ENCODE measurements at places on chromosomes 13 and 19.

- no peak for DNase-seq
Measured at GRCh38 chr13:30735025-30735871, at the start of gene ALOX5AP. Gene ALOX5AP (plus strand): TSS chr13:30735543. CDS start chr13:30735606, 63 bp downstream.

GRCh38 chr13:38670627-38671026, 16.2 kb upstream of the FREM2 start:
- DNase-seq, result no peak

- no peak for DNase-seq
Measured at GRCh38 chr19:54731191-54731590, 6.9 kb downstream of the KIR3DL3 start.

GRCh38 chr13:59364641-59365085, 799.1 kb downstream of the DIAPH3 start:
- DNase-seq, result peak; percentile 47

DNA sequence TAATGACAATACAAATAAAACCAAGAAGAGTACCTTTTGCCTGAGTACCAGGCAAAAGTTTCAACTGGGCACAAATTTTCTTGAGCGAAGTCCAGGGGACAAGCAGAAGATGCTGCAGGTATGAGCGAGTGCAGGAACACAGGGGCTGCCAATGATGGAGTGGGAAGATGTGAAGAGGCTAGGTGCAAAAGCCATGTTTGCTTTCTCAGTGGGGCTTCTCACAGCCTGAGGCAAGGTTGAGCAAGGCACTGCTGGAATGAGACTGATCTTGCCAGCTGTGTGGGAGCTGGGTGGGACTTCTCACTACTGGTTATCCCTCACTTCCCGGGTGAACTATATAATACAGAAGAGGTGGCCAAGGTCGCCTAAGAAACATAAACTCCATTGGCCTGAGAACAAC, 1200.7 kb downstream of the SLITRK1 start:
- DNase-seq, result no peak

GRCh38 chr13:106143930-106144709, 391.3 kb downstream of the EFNB2 start:
- DNase-seq, result no peak

- DNase-seq, result no peak
Measured at GRCh38 chr13:44493213-44493812, 82.8 kb downstream of the TSC22D1 start.

GRCh38 chr13:31775148-31775547, 35.8 kb downstream of the RXFP2 start:
- DNase-seq, result no peak

DNA sequence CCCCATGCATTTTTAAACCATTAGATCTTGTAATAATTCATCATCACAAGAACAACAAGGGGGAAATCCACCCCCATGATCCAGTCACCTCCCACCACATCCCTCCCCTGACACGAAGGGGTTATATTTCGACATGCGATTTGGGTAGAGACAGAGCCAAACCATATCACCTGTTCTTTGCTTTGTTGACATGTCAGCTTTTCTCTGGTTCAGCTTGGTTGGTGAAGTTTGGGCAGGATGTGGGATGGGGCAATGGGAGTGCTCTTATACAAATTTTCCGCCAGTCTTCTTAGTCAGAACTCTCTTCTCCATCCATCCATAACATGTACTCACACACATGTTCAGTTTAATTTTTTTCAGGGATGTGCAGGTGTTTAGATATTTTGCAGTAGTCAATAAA, 12.9 kb downstream of the TPP2 start:
- no peak for DNase-seq

DNA sequence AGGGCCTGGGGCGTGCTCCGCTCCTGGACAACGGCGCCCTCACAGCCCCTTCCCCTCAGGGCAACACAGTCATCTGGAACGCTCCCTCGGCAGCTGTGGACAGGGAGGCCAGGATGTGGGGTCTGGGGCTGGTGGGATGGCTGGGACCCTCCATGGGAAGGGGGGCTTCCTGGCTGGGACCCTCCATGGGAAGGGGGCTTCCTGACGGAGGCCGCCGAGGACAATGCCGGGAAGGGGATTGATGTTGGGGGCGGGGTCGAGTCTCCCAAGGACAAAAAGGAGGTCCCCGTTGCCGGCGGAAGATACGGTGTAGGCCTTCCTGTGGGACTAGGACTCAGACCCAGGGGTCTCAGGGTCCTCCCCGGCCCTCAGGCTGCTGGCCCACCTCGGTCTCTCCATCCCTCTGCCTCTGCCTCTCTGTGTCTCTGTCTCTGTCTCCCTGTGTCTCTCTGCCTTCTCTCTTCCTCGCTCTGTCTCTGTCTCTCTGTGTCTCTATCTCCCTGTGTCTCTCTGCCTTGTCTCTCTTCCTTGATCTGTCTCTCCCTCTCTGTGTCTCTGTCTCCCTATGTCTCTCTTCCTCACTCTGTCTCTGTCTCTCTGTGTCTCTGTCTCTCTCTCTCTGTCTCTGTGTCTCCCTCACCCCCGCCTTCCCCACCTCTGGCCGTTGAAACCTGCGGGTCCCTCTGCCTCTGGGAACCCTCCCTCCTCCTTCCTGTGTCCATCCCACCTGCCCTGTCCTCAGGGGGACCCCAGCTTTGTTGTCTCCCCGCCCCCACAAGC, 2.7 kb upstream of the MADCAM1 start:
- no peak for DNase-seq

- DNase-seq, result peak; percentile 37
Measured at GRCh38 chr13:43916828-43917227, 37.1 kb downstream of the LACC1 start.

GRCh38 chr13:77000475-77000874, 8.6 kb downstream of the CLN5 start:
- DNase-seq, result no peak

DNA sequence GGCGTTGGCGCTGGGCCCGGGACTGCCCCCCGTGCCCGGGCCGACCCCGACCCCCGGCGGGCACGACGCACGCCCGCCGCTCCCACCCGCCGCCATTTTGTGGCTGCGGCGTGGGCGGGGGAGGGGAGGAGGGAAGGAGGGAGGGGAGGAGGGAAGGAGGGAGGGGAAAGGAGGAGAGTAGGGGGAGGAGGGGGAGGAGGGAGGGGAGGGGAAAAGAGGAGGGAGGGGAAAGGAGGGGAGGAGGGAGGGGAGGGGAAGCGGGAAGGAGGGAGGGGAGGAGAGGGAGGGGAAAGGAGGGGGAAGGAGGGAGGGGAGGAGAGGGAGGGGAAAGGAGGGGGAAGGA, at the start of gene BTBD2:
BTBD2 (minus strand) TSS at position 107 of the 343 bp plus-strand sequence; CDS start at position 96, 11 bp downstream.
- DNase-seq, result peak; percentile 73

GRCh38 chr19:3325451-3325850, 40.9 kb upstream of the NFIC start:
- DNase-seq, result no peak

DNA sequence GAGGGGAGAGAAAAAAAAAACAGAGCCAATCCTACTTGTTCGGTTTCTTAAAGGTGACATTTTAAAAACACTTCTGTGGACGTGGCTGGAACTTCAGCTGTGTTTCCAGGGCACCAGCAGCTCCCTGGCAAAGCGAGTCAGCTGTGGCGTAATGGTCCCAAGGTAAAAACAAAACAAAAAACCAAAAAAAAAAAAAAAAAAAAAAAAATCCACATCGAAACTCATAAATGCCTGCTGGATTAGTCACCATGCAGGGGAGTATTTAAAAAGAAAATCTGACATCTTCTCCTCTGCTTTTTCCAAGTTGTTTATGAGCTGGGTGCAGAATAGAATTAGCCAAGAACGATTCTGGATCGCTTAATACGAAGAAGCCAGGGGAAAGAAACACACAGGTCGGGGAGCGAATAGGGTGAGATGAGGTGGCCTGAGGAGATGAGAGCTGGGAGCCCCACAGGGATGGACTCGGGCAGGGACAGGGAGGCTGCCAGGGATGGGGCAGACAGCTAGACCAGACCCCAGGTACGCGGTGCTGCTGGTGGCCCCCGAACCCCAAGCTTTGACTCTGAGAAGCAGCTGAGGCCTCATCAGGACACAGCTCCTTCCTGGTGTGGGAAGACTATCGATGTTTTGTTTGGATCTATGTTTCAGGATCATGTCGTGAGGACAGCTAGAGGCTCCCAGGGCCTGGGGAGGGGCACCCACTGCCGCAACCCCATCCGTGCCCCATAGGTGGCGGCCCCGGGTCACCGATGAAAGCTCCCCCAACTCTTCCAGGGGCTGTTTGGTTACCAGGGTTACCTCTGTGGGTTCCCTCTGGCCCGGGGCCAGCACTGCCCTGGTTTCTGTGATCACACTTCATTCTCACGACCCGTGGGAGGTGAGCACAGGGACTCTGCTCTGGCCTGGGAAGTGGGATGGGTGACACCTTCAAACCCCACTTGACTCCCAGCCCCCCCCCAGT, 3.1 kb upstream of the CTXN1 start:
- no peak for DNase-seq

DNA sequence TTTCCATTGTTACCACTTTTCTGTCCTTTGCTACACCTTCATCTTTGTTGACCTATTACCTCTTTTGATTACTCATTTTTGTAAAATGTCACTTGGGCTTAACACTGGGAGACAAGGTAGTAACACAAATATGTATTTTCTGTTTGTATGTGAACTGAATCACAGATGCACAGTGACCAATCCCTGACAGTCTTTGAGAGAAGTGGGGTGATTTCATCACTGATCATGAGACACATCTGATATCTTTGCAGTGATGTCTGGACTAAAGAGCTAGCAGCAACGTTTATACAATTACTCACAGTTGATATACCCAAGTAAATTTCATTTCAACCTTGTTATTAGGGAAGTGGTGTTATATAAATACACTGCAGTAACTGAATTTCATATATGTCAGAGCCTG, 1397.4 kb upstream of the SPRY2 start:
- no peak for DNase-seq

DNA sequence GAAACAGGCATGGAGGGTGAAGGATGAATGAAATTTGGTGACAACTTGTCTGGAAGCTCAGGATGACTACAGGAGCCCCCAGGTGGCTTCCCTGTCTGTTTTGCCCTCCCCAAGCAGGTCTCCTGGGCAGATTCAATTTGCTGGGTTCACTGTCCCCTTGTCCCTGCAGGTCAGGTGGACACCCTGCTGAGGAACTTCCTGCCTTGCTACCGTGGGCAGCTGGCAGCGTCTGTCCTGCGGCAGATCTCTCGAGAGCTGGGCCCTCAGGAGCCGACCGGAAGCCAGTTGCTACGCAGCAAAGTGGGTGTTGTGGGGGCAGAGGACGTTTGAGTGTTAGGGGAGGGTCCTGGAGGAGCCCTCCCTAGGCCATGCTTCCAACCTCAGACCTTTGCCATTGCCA, 19.1 kb downstream of the PGLS start:
- DNase-seq, result no peak

- DNase-seq, result peak; percentile 23
Measured at GRCh38 chr13:100951016-100951415, 276.4 kb upstream of the TMTC4 start.

DNA sequence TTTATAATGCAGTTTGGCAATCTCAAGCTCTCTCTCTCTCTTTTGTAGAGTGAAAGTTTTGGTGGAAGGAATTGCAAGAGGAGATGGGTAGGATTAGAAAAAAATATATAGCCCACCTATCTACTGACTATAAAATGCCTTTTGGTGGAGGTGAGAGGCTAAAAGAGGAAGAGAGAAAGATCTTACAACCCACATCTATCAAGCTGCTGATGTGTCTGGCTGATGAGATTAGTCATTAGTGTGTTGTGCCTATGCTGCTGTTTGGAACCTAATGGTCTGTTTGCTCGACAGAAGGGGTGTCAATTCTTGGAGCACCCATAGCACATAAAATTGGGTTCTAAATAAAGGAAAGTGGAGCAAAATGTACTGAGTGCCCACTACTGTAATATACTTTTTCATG, 411.0 kb downstream of the HS6ST3 start:
- DNase-seq, result no peak

DNA sequence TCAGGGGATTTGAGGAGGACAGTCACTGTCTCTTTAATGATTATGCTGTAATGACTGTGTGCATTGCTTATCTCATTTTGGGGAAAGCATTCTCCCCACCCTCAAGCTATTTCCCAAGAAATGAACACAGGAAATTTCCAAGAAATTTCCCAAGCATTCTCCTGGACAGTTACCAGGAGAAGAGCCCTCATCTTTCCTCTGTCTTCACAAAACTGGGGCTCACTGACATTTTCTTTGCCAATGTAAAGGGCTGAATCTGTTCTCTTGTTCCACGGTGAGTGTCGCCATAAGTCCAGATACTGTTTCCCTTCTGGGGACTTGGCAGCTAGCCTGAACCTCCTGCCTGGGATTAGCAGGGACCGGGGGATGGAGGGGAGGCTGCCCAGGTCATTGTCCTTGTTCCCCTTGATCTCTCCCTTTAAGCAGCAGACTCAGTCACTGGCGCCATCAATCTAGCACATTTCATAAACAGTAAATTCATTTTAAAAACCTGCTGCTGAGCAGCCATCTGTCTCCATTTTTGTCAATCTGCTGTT, 172.8 kb downstream of the DNAJC15 start:
- peak; percentile 63 for DNase-seq

DNA sequence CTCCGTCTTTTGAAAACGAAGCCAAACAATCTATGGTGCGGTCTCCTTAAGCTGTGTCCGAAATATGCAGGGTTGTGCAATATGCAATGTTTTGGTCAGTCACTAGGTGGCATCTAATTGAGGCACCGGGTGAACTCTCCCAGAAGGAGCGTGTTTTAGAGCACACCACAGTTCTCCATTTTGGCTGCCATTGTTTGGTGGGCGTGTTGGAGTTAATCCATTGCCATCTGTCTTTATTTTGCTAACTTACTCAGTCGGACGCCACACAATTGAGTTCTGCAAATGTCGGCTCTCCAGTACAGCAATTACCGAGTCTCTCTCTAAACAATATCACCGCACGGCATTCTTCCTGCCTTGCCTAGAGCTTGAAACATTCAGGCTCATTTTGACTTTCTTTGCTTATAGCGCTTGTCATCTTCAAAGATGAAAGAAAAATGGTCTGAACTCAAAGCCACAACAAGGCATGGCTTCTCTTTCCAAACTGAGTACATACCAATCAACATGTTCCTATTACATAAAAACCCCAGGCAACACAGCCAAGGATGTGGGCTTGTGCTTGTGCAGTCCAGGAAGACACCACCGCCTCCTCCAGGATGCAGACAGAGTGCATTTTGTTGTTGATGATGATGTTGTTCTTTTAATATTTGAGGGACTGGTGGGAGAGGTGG, 182.0 kb upstream of the SERP2 start:
- DNase-seq, result peak; percentile 89

GRCh38 chr13:70172946-70173597, 64.8 kb upstream of the KLHL1 start:
- DNase-seq, result no peak

- no peak for DNase-seq
Measured at GRCh38 chr13:49641801-49642291, 13.5 kb downstream of the ARL11 start.

GRCh38 chr19:46766569-46767317, 20.5 kb upstream of the STRN4 start:
- peak; percentile 42 for DNase-seq

DNA sequence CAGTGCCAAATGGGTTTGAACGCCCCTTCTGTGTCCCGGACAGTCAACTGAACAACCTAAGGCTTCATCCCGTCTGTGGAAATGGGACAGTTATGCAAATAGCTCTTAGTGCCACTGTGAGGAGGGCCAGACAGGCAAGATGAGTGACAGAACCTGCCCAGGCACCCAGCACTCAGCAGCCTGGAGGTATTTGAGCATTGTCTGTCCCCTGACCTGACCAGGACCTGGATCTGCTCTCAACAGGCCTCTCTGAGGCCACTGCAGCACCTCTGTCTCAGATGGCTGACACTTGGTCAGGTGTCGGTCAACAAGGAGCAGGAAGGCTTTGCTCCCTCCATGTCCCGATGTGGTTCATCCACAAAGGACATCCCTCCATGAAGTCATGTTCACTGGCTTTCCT, 67.9 kb downstream of the CCDC70 start:
- DNase-seq, result no peak

All from NCI-H446 (cell line).